ENCODE measurements at places on chromosomes 2 and 18. TPM values are rescaled to one million over a fixed set of nuclear protein-coding genes. Genes with fewer than 3 reads are reported as not detected.

GATA6 gene
- 14.9 TPM for total RNA-seq

HOXD4 gene
- total RNA-seq: 0.18 TPM

GPC1 gene
- total RNA-seq: 142 TPM

PLGLB2 gene
- total RNA-seq: not detected

SLC9A4 gene
- total RNA-seq: not detected

CFAP65 gene
- not detected for total RNA-seq
